ENCODE measurements at places on chromosomes 2 and 18.
A peak's percentile ranks its signal among the peaks of the same experiment; 100 is the strongest.

GRCh38 chr2:237682151-237682550 is 54.8 kb downstream of the LRRFIP1 start:
- no peak for DNase-seq

DNA sequence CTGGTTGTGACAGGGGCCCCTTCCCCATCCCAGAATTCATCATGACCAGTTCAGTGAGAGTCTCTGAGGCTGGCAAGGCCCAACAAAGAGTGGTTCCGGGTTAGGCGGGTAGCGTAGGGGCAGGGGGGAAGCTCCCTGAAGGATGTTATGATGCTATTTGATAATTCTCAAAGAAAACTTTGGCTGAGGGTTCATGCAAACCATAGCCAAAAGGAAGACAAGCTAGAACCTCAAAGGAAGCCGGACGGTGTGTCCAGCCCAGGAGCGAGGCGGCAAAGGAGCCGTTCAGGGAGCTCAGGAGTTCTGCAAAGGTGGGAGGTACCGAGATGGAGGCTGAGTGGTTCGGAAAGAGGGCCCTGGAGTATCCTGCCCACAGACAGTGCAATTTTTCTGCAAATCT is 226.8 kb upstream of the RAB6C start:
- no peak for DNase-seq

- no peak for DNase-seq
Observed at GRCh38 chr2:194105358-194105757, 1551.7 kb upstream of the SLC39A10 start.

- DNase-seq = no peak
Observed at GRCh38 chr2:165630236-165630635, 160.7 kb downstream of the CSRNP3 start.

DNA sequence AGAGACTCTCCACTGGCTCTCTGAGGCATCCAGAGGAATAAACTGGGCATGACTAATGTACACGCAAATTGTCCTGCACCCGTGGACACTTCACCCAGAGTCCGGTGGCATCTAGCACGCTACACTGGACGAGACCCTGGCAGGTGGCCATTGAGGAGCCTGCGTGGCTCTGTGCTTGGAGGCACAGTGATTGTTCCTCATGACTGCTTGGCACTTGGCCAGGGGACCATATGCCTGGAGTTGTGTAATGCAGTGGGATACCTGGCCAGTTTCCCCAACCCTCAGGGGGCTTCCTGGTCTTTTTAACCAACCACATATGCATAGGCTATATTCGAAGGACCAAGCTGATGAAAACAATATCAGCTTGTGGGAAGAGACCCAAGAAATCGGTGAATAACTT is 66.6 kb downstream of the MTCL1 start:
- no peak for DNase-seq

DNA sequence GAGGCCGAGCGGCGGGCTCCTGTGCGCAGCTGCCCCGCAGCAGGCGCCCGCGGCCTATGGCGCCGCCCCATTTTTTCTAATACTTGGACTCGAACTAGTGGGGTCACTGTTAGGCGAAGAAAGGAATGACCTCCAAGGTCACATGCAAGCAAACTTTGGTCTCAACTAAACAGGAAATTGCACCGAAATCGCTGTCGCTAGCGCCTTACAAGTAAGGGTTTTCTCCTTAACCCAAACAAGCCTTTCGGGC is 339 bp downstream of the ACAA2 start:
- DNase-seq = peak; percentile 62

DNA sequence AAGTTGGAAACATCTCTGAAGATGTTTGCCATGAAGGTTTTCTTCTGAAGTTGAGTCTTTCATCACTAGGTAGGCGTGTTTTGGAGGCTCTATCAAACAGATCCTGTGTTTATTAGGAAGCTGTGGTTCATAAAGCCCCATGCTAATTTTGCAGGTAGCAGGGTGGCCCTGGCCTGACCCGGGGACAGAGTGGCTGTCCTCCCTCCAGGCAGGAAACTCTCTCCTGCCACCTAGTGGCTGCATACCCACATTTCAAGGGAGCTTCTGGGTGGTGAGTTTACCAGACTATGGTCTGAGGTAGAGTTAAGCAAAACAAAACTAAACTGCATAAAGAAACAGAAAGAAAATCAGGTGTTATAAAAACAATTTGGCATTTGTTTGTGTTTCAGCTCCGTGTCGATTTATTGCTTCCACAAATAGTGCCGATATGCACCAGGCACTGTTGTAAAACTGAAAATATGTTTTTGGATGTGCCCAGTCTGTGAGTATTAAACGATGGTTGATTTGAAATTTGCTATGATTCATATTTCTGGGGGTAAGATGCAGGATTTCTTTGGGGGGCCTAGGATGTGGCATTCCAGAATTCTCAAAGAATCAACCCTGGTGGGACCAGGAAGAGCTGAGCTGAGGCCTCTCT is 26.0 kb upstream of the IL37 start:
- peak; percentile 79 for DNase-seq

DNA sequence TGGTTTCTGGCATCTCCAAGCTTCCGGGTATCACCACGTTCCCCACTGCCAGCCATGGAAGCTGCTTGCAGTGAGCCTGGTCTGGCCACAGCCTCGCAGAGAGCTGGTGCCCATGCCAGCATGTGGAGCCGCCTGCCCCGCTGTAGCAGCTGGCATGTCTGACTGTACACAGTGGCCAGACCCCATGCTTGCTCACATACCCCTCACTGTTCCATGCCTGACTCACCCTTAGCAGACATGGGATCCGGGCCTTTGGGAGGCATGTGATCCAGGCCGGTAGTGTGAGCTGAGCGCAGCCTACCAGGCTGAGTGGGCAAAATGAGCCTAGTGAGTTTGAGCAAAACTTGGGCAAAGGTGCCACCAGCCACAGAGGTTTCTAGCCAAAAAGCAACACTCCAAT is 18.8 kb upstream of the RPRD1A start:
- no peak for DNase-seq

- peak; percentile 37 for DNase-seq
Observed at GRCh38 chr2:25129901-25130520, 38.4 kb downstream of the POMC start.

DNA sequence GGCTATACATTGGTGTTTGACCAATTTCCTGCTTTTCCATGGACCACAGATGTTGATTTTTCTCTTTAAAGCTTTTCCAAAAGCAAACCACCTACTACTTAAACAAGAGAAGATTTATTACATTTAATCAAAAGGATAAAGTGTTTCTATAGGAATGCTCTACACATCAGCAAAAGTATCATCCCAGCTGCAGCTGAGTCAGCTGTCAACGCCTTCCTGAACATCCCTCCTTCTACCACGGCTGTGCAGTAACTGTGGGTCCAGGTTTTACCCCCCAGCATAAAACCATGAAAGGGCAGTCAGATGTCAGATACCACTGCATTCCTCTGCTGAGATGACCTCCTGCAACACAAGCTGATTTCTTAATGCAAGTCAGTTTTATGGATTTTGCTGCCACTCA is 524.5 kb upstream of the MEX3C start:
- no peak for DNase-seq

- no peak for DNase-seq
Observed at GRCh38 chr18:9191658-9192256, 55.2 kb downstream of the ANKRD12 start.

- no peak for DNase-seq
Observed at GRCh38 chr18:44704135-44704789, 23.6 kb downstream of the SETBP1 start.

DNA sequence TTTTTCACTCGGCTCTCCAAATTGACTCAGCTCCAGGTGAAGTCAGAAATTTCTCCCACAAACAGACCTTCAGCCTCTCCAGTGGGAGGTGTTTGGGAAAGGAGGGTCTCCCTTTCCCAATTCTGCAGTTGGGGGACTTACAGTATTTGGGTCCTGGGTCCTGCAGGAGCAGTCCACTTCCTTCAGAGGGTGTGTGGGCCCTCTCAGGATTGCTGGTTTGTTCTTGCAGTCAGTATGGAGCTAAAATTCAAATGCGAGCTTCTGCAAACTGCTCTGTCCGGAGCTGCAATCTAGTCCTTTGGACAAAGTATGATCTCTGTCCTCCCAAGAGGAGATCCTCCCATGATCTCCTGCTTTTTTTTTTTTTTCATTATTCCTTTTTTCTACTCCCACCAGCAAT is 87.9 kb upstream of the MSTN start:
- DNase-seq = no peak

- no peak for DNase-seq
Observed at GRCh38 chr18:44510390-44510789, 170.3 kb upstream of the SETBP1 start.

- DNase-seq = no peak
Observed at GRCh38 chr2:3654011-3654410, 4.0 kb upstream of the ALLC start.

- DNase-seq = no peak
Observed at GRCh38 chr2:207286106-207286505, 120.4 kb upstream of the KLF7 start.

GRCh38 chr18:41170346-41170745 is 784.7 kb upstream of the PIK3C3 start:
- no peak for DNase-seq

DNA sequence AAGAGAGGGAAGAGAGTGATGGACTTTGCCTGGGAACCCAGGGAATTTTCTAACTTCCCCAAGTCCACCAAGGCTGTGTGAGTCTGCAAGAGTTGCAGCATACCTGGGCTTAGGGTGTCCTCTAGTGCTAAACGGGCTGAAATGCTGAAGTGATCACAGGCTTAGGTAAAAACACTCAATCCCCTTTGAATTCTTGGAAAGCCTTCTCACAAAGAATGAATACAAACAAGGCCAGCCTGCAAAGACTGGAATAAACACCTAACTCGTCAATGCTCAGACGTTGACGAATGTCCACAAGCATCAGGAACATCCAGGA is 30.0 kb upstream of the BMP10 start:
- DNase-seq = peak; percentile 67

- no peak for DNase-seq
Observed at GRCh38 chr2:212873256-212873655, 278.2 kb downstream of the IKZF2 start.

DNA sequence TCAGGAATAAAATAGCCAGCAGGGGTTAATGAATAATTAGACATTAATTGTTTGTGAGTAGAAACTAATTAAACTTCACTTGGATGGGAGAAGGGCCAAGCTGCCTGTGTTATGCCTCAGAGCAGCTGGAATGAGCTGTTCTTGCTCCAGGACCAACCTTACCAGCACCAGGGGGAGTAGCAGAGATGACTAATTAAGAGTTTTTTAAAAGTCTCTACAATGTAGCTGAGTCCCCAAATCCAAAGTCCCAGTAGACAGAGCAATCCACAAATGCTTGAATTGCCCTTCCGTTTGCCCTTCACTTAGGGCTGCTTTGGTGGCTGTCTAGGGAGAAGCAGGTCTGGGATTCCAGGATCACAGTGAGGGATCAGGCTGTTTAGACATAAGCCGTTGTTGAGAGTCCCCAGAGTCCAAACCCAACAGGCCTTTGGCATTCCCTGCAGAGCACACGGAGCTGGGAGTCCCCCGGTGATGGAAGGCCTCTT is 59.4 kb downstream of the RHOB start:
- DNase-seq = no peak

DNA sequence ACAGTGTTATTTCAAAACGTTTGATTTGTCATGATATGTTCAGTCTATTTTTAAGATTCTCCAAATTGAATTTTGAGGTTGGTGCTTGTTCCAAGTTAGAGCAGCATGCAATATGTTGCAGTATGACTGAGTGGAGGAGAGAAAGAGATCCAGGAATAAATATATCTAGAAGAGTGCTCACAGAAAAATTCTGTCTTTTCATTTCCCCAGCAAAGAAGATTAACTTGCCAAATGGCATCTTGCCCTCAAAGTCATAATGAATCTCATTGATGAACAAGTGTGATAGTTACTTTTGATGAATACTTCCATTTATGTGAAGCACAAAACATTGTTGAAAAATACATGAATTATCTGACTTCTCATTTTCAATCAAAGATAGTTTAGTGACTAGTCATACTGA is 95.9 kb downstream of the KCNJ3 start:
- DNase-seq = no peak

DNA sequence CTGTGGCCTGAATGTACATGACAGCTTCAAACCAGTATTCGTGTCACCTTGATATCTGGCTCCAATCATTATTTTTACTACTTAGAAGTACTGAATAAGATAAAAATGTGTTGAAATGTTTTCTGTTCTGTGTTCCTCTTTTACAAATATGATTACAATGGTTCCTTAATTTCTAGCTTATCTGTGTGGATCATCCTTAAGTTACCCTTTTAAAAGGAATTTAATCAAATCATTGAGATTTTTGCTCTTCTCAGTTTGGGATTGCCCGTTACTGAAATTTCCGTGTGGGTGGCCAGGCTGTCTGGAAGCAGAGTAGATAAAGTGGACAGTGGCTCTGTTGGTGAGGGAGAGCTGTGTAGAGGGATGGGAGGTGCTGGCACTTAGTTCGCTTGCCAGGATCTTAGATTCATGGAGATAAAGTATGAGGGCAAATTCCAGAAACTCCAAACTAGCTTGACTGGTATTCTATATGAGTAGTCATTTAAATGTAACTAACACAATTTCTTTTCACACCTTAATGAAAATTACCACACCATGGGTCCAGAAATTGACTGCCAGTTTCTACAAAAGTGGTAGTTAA is 27.4 kb upstream of the SAG start:
- DNase-seq = no peak

DNA sequence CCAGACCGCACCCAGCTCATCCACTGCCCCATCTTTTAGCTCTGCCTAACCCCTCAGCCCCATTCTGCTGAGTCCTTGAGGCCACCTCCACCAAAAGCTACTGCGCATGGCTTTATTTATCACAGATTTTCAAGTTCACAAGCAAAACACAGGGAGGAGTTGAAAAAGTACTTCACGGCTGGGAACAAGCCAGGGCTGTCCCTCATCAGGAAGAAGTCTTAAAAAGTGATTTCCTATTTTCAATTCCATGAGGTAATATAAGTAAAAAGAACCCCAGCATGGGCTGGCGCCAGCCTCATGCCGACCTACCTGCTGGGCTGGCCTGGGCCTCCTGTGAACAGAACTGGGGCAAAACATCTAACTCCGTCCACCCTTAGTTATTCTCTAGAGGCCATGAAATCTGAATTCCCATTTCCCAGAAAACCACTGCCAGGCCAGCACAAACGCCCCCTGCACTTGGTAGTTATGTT is 69.0 kb downstream of the POLR1A start:
- DNase-seq = no peak

- no peak for DNase-seq
Observed at GRCh38 chr18:57197261-57197660, 50.4 kb downstream of the BOD1L2 start.

DNA sequence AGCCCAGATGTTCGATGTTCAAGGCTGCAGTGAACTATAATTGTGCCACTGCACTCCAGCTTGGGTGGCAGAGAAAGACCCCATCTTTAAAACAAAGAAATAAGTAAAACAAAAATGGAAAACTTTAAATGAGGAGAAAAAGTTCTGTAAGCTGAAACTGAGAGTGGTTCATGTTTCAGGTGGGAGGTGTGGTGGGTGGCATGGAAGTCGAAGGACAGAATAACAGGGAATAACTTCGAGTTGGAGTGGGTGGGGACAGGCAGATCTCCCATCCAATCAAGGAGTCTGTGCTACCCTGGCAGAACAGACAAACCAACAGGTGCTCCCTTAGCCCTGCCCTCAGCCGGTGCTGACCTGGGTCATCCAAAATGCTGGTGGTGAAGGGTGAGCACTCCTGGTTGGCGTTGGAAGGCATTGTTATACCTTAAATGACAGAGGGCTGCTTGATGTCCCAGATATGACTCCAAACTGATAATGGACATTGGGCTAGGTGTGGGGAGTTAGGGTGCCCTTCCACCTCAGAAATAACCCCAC is 328.4 kb downstream of the DYSF start:
- DNase-seq = no peak

Measured in NB4 (cell line).